Hypothalamus (tissue), 51 donors: ENCODE measurements at places on chromosomes 11 and 22.
A peak's percentile ranks its signal among the peaks of the same experiment; 100 is the strongest.

DNA sequence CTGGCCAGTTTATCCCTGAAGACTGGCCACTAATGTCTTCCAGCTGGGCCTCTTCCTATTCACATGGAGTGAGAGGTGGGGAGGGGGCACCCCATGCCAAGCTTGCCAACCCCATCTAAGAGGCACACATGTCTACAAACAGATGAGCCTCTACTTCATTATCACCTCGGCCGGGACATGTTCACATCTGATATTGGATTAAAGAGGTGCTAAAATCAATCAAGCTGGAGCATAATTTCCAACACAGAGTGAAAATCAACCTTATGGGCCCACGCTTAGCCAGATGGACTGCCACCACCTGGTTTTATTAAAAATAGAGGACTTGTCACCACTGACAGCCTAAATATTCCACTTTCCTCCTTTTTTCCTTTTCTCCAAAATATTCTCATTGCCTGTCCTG is 162.6 kb upstream of the NARS2 start:
- DNase-seq: no peak

GRCh38 chr11:84384731-84385130 is 1098.6 kb upstream of the CCDC90B start:
- DNase-seq: no peak

DNA sequence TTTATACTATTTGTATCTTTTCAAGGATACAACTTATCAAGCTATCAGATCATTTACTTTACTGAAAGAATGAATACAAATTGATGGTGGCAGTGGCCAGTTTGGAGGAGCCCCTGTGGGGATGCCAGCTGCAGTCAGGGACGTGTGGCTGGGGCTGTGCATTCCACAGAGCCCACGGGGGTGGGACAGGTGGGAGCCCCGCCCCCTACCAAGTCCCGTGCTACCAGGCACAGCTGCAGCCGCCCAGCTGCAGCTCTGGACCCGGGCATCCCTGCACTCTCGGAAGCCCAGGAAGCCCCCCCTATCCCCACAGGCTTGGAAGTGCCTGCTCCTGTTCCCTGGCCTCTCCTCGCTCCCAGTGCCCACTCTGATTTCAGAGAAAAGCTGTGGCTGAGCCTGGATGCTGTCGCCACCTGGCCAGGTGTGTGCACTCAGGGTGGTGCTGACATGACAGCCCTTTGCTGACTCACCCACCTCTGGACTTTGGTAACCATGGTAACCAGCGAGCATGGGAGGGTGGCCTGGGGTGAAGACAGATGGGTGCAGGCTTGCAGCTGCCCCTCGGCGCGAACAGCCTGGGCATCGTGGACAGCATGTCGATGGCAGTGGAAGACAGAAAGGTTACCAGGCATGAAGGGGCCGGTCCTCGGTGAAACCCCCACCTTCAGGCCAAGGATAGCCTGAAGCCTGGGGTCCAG is 138.1 kb downstream of the SBF2 start:
- DNase-seq: no peak

DNA sequence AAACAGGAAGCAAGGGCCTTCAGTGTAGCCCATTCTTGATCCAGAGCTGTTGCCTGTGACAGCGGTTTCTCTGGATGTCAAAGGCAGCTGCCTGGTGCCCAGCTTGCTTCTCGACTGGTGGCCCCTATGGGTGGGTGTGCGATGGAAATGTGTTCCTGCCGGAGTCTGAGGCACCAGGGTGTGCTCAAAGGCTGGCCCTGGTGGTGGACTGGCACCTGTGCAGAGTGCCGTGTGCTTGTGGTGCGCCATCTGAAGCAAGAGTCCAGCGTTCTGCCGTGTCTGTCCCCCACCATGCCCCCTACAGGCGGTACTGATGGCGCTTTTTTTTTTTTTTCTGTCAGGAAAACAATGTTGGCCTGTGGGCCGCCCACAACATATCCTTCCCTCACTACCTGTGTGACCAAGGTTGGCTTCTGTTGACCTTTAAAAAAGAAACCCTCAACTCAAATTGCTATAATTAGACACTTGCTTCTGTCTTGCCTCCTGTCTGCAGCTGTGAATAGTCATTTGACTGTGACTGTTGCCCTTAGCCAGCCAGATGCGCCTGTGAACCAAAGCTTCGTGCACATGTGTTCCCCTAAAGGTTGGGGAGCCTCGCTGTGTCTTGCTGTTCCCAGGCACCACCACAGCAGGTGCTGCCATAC is 4.7 kb upstream of the RANBP1 start:
- DNase-seq: no peak

GRCh38 chr22:39635719-39636118 is 65.2 kb downstream of the CACNA1I start:
- DNase-seq: no peak

- DNase-seq: no peak
Measured at GRCh38 chr11:63816732-63817131, 3.5 kb downstream of the SPINDOC start.

- no peak for DNase-seq
Measured at GRCh38 chr11:350723-351255, 18.5 kb upstream of the B4GALNT4 start.

DNA sequence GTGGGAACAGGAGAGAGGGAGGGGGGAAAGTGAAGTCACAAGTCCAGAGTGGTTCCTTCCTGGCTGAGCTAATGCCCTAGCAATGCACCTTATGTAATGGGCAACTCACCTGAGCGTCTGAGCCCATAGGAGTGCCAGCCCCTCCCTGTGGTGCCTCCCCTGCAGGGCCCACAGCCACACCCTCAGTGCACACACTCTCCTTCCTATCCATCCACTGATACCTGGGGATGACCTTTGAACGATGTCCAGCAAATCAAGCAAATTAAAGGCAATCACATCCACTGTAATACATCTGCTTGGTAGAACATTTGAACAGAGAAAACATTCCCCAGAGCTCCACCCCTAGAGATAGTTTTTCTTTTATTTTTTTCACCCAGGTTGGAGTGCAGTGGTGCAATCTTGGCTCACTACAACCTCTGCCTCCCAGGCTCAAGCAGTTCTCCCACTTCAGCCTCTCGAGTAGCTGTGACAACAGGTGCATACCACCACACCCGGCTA is 19.6 kb upstream of the MICAL2 start:
- no peak for DNase-seq

DNA sequence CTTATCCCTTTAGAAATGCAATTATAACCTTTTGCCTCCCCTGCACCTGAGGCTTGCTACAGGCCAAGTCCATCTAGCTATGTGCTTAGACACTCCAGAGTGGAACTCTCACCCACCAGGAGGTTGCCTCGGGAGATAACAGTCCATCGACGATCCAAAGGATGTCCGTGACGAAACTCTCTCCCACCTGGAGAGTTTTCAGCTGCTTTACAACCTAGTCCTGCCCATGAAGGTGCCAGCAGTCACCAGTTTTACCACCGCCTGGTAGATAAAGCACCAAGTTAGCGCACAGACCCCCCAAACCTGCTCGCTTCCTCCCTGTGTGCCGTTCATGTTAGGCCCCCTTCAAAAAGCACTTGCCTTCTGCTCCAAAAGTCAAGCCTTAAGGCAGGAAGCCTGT is 53.1 kb upstream of the SHISAL1 start:
- DNase-seq: no peak

- DNase-seq: no peak
Measured at GRCh38 chr11:73162196-73162740, 20.1 kb upstream of the FCHSD2 start.

- no peak for DNase-seq
Measured at GRCh38 chr22:48541401-48542098, 1286.1 kb downstream of the BRD1 start.

DNA sequence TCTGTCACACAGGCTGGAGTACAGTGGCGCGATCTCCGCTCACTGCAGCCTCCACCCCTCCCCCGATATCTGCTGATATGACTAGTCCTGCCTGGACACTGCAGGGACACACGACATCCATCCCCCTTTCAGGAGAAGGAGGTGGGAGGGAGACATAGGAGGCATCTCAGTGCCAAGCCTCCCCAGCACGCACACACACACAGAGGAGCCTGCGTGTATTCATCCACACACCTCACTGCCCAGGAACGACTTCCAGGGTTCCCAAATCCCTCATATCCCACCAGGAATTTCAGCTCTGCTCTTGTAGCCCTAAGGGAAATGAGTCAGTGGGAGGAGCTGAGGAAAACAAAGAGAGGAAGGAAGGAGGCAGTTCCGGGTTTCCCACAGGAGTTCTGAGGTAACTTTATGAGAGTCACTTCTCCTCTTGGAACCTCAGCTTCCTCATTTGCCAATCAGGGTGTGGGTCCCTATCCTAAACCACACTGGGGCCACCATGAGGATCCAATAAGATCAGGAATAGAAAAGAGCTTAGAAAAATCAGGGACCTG is 37.2 kb upstream of the ACER3 start:
- DNase-seq: no peak

DNA sequence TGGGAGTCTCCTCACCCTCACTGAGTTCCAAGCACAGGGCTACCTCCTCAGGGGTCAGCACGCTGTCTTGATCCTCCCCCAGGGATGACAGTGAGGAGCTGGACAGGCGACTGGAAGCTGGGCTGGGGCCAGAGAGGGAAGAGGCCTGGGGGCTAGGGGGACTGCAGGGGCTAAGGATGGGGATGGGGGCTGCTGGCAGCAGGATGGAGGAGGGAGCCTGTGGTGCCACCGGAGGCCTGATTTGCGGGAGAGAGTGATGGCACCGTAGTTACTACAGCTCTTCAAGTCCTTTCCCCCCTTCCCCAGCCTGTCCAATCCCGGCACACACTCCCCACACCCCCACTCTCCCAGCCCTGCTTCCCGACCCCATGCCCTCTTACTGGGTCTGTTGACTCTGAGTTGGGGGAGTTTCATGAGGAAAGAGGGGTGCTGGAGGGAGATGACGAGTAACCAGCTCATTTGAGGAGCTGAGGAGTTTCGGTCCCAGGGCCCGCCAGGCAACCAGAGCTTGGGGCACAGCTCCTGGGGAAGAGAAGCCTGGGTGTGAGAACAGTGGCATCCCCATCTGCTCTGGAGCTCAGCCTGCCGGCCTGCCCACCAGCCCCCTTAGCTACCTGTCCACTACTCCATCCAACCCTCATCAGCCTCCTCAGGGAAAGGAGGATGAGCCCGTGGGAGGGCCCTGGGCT is 10.5 kb downstream of the ROBO4 start:
- DNase-seq: no peak

- DNase-seq: no peak
Measured at GRCh38 chr11:15622231-15622890, 507.6 kb downstream of the INSC start.

- peak; percentile 69 for DNase-seq
Measured at GRCh38 chr11:47177229-47177845, 658 bp upstream of the ARFGAP2 start.

DNA sequence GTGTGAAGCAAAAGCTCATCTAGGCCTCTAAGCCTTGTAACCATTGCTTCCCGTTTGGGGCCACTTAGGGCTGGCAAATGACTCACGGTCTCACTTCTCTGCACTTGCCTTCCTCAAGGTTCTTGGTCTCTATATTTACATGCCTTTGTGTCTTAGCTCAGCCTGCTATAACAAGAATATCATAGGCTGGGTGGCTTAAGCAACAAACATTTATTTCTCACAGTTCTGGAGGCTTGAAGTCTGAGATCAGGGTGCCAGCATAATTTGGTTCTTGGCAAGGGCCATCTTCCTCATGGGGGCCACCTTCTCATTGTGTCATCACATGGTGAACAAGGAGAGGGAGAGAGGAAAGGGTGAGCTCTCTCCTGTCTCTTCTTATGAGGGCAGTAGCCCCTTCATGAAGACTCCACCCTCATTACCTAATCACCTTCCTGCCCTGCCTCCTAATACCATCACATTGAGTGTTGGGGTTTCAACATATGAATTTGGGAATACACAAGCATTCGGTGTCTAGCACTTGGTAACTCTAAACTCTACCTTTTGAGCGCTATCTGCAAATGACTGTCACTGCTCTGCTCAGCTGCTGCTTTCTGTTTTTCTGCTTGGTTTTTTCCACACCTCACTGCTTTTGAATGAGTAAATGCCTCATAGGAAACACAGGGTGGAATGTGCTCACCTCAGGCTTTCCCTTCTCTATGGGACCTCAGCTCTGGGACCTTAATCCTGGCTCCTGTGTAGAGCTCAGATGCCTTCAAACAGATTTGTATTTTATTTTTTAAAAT is 16.2 kb upstream of the ME3 start:
- DNase-seq: no peak

- no peak for DNase-seq
Measured at GRCh38 chr11:128580612-128581011, 6.7 kb downstream of the ETS1 start.

DNA sequence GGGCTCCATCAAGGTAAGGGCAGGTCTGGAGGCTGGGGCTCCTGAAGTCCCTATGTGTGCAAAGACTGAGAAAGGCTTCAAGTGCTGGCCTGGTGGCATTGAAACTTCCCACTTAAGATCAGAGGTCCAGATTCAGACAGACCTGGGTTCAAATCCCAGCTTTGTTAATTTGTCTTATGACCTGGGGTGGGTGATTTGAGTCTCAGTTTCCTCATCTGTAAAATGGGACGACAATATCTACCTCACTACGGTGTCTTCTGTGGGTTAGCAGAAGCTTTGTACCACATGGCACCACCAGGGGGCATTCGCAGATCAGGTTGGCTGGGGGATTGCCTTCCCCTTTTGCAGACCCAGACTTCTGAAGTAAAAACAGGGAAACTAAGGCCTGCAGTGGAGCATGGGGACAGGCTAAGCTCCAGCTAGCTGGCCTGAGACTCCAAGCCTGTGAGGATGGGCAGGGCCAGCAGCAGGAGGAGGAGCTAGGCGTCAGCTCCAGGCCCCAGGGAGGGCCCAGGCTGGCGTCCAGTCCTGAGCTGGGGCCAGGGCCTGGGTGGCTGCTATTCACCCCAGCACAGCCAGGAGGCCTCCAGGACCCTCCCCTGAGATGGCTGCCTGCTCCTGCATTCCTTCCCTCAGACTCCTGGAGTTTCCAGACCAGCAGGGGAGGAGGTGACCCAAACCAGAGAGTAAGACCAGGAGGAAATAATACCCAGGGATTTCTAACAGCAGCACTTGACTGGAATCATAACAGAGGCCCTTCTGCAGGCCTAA is 1.5 kb downstream of the CASTOR1 start:
- peak; percentile 79 for DNase-seq

- DNase-seq: no peak
Measured at GRCh38 chr11:13962562-13963168, at the start of gene SPON1. TSS of gene SPON1 (plus strand) at chr11:13962723. CDS start at chr11:13962905, 182 bp downstream.

DNA sequence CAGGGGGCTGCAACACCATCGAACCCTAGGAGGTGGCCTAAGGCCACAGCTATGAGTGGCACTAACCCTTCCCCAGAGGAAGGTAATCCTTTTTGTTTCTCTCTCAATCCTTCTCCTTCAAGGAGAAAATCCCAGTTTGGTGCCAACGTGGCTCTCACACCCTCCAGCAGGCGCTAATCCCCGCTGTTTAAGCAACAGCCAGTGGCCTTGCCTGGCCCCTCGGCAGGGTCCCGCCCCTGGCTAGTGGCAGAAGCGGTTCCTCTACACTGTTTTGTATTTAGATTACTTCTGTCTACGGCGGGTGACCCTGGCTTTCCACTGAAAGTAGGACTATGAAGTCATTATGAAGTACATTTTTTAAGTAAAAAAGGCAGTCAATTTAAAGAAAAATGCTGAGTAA is 15.5 kb downstream of the GNAZ start:
- DNase-seq: no peak

GRCh38 chr22:39894554-39895092 is 1.1 kb upstream of the ENTHD1 start:
- no peak for DNase-seq
